Activated CD4-positive, alpha-beta T cell treated with anti-CD3 and anti-CD28 coated beads, Interleukin-2, amount 50 U/mL, for 24 hours (primary cell): ENCODE measurements at places on chromosomes 2 and 18.

DNA sequence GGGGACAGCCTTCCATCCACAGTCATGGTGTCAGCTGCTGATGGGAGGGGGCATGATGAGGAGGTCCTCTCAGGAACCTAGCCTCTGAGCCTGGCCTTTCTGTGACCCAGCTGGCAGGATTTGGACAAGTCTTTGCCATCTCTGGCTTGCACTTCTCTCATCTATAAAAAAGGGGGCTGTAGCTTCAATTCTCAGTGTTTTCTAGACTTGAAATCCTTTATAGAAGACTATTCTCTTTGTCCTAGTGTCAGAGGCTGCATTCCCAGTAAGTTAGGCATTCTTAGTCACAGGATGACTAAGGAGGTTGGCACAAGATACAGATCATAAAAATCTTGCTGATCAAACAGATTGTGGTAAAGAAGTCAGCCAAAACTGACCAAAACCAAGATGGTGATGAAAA is 958.5 kb downstream of the CNTNAP5 start:
- DNase-seq = no peak

DNA sequence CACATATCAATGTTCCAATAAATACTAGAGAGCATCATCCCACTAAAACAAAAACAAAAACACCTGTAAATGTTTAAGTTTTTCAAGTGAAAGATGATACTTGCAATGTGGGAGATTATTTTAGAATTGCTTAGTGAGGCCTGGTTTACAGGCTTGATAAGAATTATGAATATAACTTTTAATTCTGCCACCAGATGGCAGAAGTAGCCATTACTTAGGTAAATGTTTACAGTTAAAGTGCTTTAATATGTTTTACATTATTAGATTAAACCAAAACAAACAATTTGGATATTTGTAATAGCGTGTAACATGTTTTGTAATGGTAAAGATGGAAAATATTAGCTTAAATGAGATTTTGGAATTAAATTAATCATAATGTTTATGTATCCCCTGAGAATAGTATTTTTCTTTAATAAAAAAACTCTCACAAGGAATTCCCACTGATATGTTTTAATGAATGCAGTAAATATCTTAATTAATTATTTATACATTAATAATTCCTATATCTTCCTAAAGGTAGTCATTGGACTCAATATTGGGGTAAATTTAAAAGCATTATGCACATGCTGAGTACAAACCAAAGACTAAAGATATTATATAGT is 522.0 kb downstream of the SPAG16 start:
- DNase-seq = no peak

- DNase-seq = no peak
These were observed 6.8 kb upstream of the KCNS3 start for GRCh38 chr2:17871639-17872038.

DNA sequence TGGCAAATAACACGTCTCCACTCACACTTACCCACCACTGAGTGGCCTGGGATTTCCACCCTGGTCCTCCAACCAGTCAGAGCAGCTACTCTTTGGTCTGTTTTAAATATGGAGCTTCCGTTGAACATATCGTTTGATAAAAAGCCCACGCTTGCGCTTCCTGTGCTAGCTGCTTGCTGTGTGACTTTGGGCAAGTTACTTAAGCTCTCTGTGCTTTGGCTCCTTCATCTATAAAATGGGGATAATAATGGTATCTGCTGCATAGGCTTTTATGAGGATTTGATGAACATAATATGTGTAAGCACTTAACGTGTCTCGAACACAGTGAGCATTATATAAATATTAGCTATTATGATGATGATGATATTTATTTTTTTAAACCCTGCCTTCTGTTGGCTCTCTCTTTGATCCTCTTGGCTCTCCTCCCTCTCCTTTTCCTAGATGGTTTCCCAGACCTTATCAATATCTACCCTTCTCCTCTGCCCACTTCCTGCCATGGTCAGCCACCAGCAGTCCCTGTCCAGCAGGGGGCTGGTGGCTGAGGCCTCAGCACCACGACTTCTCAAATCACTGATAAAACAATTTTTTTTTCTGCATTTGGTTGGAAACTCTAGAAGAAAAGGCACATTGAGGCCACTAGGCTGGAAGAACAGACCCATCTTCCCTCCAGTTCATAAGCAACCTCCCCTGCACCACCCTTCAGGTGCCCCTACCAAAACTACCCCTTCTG is 191.9 kb downstream of the LOXHD1 start:
- no peak for DNase-seq

DNA sequence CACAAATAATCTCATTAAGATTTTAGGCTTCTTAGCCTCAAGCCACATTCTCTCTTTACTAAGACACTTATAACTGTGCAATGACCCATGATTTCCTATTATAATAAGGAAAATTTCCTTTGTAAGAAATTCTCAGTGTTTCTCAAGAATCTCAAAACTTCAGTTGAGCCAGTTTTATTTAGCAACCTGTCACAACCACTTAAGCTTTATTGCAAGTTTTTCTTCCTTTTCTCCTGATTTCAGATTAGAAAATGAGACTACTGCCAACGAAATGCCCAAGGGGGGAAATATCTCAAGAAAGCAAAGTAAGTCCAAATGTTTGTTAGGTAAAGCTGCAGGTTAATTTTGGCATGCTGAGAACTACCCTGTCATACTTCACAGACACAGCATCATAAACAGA is 178.5 kb downstream of the THADA start:
- no peak for DNase-seq
